NCI-H226 (cell line): ENCODE measurements at places on chromosomes 3 and 15.

DNA sequence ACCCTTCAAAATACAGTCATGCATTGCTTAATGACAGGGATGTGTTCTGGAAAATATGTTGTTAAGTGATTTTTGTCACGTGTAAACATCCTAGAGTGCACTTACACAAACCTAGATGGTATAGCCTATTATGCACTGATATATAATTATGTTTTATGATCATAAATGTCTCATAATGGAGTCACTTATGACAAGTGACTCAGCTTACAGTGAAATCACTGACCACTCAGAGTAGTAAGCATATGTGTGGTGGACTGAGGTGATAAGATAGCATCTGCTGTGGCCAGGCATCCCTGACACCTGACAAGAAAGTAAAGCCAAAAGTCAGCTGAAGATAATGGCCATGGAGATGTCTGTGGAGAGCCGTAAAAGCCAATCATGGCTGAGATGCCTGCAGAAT, 5.4 kb downstream of the ACAD11 start:
- no peak for DNase-seq

DNA sequence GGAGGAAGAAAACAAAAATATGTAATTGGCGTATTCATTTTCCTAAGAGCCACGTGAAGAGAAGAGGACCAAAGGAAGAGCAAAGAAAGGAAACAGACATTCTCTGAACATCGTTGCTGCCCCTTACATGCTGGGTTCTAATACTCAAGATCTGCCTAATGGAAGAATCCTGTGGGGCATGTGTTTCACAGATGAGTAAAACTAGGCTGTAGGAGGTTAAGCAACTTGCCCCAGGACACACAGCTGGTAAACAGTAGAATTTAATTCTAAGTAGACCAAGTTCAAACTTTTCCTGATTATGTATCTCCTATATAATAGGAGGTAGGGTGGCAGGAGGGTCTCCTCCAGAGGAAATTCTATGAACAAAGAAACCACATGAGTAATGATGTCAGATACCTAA, 106.1 kb upstream of the TNFAIP8L3 start:
- no peak for DNase-seq

- no peak for DNase-seq
Observed at GRCh38 chr15:88202231-88202630, 54.3 kb downstream of the NTRK3 start.

DNA sequence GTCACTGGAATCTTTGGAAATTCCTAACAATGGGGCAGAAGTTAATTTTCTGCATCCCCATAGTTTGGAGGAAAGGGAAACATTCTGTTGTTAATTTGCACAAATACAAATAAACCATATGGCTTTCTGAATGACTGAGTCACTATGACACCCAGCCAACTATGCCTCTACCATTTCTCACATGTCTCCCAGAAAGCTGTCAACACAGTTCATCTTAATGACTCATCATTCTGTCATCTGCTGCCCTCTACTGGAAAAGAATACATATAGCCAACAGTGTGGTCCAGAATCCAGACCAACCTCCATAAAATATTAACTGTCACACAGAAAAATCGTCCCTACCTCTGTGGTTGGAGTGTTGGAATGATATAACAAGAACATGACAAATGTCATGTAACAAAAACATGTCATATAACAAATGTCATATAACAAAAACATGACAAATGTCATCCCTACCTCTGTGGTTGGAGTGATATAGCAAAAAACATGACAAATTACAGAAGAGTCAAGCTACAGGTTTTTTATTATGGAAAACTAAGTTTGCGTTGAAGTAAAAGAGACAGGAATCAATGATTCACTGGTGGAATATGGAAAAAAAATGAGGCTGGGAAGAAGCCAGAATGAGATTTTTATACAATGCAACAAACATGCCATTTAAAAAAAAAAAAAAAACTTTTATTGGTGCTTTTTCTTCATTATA, 47.7 kb upstream of the GYG1 start:
- DNase-seq, result peak; percentile 70

- DNase-seq, result no peak
Observed at GRCh38 chr15:71932689-71933088, 122.3 kb downstream of the NR2E3 start.

- DNase-seq, result no peak
Observed at GRCh38 chr3:112973325-112974177, 1.4 kb downstream of the CD200R1 start.

DNA sequence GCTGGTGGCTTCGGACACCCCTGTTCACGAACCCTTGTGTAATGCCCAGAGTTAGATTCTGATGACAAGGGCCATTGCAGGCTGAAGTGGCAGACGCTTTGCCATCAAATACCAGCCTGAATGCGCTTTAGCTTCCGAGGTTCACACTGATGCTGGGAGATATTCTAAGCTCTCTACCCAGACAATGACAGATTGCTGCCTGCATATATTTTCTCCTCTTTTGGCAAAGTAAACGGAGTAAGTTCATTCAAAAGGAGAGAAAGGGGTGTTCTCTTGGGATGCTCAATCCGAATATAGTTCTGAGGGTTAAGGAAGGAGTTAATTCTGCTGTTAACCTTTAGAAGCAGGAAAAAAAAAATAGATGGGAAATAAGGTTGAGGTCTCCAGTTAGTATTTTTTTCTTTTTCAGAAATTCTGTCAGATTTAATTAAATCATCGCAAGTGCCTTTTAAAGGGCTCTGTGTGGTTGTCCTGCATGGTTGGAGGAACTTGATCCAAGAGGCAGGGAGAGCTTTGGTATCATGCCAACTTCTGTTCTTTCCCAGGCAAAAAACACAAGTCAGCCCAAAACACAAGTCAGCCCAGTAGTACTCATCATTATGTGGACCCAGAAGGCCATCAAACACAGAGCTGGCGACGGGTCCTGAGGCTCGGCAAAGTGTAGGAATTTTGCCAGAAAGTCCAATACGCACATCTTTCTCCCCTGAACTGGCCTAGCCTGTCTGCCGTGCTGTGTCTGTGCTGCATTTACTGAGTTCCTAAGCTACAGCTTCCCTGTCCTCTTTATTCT, 70.9 kb upstream of the ST8SIA2 start:
- no peak for DNase-seq

GRCh38 chr3:111610189-111610588, 15.0 kb upstream of the ZBED2 start:
- no peak for DNase-seq

GRCh38 chr15:84402856-84403608, 167.5 kb downstream of the GOLGA6L4 start:
- no peak for DNase-seq

DNA sequence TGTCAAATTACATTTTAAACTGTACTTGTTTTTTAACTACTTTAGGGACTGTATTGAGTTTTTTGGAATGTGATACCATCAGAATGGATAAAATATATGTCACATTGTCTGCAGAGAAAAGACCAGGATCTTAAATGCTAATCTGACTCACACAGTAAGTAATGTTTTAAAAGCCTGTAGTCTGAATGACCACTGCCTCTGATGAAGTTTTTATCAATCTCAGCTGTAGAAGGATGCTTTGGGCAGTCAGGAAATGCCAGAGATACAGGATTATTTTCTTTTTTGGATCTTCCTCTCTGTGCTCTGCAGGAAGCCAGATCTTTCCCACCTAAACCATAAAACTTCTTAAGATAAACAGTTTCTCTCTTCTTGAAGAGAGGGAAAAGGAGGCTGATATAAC, 73.1 kb upstream of the PRTG start:
- DNase-seq, result peak; percentile 58

GRCh38 chr3:45746777-45747622, 49.3 kb downstream of the SLC6A20 start:
- no peak for DNase-seq
